ENCODE measurements at places on chromosomes 4 and X.

DNA sequence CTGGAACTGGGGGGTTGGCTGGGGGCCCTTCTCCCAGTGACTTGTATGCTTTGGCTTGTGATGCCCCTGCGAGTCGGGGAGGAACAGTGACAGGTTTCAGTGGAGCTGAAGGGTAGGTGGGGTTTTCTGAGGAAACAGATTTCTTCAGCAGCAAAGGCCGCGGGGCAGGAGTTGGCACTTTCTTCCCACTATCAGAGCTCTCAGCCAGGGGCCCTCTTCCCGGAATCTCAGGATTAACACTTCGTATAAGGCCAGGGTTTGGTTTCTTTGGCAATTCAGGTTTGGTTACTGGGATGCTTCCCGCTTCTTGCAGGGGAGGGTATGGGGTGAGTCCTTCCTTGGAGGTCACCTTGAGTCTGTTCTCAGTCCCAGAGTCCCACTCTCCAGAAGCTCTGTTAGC lies 75.4 kb downstream of the RPS3A start:
- DNase-seq: no peak

DNA sequence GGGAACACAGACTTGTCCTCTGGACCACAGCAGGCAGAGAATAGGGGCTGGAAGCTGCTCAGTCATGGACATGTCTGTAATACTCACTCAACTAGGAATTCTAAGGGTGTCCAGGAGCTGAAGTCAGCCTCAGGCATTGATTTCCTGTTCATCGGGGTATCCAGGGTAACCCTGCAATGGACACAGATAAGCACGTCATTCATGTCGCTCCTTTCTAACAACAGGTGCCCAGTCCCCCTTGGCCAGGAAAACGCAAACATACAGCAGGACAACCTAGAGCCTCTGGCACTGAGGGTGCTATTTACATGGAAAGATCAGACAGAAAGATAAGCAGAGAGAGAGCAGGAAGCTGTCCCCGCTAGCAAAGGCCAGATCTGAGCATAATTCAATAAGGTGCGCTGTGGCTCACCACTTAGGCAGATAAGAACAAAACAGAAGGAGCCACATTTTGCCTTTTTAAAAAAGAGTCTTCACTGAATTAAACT lies 21.3 kb downstream of the QDPR start:
- no peak for DNase-seq

- DNase-seq: peak; percentile 8
Observed at GRCh38 chr4:40363382-40363920, 28.3 kb downstream of the CHRNA9 start.

DNA sequence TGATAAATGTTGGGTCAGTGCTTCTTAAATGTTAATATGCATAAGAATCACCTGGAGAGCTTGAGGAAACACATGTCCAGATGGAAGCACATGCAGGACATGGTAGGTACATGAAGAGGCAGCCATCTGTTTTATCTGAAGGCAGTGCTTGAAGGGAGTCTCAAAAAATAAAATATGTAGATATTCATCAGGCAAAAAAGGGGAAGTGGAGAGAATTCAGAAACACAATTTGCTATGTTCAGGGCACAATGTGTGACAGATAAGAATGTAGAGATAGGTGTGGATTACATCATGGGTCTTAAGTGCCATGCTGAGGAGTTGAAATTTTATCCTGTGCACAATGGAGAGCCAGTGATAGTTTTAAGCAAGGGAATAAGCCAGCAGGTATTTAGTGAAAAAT lies 59.6 kb upstream of the CASK start:
- DNase-seq: no peak

- no peak for DNase-seq
Observed at GRCh38 chr4:162409048-162409447, 245.2 kb upstream of the FSTL5 start.

- DNase-seq: no peak
Observed at GRCh38 chr4:104073229-104073628, 353.4 kb upstream of the TACR3 start.

DNA sequence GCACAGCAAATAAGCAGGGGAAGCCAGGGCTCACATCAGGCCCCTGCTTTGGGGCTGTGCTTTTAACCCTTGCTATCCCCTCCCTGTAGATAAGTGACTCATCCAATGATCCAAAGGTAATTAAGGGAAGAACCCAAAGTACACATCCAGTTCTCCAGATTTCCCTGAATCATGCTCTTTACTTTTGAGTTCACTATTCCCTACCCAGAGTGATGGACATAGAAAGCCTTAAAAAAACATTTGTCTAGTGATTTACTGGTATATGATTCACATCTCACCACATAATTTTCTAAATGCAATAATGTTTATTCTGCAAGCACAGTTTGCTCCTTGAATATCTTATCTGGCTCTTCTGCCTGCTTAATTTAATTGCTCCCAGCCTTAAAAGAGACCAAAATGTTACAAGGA lies 136.2 kb downstream of the PPP3CA start:
- DNase-seq: no peak

DNA sequence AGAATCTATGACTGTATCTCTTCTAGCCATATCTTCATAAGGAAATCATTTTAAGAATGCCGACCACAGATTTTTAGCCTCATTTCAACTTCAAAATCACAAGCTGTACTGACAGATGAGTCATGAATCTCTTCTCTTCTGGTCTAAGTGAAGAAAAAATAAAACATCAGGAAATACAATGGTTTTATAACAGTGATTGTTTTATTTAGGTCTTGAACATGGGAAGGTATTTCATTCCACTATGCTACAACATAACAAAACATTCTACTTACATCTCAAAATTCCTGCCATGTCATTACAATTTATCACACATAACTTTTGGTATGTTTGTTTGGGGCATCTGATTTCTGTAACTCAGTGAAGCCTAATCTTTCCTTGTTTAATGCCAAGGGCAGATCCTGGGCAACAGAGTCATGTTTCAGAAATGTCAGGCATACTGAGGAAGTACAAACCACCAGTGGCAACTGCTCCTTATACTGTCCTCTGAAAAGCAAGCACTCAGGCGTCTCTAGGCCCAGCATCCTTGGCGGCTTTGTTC lies 325.0 kb downstream of the PDHA2 start:
- peak; percentile 58 for DNase-seq

DNA sequence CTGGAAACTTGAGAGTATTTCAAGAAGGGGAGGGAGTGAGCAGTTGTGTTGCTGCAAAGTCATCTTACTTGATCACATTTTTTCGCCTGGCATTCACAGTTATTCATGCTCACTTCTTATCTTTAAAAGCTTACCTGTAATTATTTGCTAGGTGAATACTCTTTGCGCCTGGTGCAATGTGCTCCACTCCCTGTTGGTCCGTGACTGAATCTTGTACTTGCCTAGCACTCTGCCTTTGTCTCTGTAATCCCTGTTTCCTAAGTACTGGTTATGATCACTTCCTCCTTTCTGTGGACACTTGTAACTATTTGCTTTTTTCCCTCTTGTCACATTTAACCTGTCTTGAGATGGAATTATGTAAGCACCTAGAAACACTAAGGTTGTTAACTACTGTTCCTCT lies 5.8 kb downstream of the BMP2K start:
- DNase-seq: no peak

GRCh38 chr4:120977435-120977997 lies 55.0 kb upstream of the PRDM5 start:
- DNase-seq: peak; percentile 7

GRCh38 chr4:159027535-159027934 lies 75.3 kb upstream of the RAPGEF2 start:
- DNase-seq: no peak

DNA sequence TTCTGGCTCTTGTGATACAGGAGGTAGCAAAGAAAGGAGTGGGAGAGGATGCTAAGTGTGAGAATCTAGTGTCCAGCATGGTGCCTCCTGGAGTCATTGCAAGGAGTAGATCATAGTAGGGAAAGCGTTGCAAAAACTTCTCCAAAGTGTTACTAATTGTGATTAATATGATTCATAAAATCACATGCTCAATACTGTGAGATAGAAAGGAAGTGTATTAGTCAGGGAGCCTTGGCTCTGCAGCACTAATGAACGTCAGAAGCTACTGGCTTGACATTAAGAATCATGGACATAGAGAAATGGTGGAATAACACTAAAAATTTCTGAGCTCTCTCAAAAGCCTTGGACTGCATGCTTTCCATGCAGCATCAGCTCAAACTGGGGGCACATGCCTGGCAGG lies 299.1 kb downstream of the EVC2 start:
- DNase-seq: no peak
